ENCODE measurements at places on chromosomes 3 and 15.

GRCh38 chr3:190892395-190892902 is 30.0 kb upstream of the GMNC start:
- DNase-seq, result no peak

- DNase-seq, result no peak
These were observed 329.0 kb upstream of the SEMA6D start for GRCh38 chr15:47388299-47388698.

- no peak for DNase-seq
These were observed 24.9 kb downstream of the GYG1 start for GRCh38 chr3:149016242-149016641.

- DNase-seq, result no peak
These were observed 11.1 kb downstream of the ATP10A start for GRCh38 chr15:25852027-25852426.

- DNase-seq, result no peak
These were observed 63.5 kb downstream of the ITGB5 start for GRCh38 chr3:124823648-124824047.

- no peak for DNase-seq
These were observed 269.3 kb downstream of the TBL1XR1 start for GRCh38 chr3:176927706-176928581.

DNA sequence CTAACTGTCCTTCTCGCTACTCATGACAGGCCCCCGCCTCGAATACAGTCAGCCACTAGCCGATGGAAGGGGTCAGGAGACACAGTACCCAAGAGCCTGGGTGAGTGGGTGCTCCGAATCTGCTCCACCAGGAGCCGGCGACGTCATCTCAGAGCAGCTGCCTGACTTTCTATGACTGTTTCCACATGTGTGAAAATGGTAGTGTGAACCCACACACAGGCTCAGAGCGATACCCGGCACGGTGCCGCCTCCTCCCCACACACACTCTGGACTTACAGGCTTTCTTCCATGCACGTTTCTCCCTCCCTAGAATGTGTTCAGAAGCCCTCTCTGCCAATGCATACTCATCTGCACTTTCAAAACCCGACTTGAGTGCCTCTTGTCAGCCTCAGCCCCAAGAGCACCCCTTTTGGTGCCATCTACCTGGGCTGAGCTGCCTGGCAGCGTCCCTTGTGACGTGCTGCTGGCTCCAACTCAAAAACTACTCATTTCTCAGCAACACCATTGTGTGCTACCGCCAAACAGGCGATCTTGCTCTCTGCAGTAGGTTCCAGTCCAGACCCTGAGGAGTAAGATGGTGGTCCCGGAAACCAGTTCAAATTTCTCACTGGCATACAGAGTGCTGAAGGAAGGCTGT is 29.7 kb downstream of the VGLL4 start:
- DNase-seq, result no peak

DNA sequence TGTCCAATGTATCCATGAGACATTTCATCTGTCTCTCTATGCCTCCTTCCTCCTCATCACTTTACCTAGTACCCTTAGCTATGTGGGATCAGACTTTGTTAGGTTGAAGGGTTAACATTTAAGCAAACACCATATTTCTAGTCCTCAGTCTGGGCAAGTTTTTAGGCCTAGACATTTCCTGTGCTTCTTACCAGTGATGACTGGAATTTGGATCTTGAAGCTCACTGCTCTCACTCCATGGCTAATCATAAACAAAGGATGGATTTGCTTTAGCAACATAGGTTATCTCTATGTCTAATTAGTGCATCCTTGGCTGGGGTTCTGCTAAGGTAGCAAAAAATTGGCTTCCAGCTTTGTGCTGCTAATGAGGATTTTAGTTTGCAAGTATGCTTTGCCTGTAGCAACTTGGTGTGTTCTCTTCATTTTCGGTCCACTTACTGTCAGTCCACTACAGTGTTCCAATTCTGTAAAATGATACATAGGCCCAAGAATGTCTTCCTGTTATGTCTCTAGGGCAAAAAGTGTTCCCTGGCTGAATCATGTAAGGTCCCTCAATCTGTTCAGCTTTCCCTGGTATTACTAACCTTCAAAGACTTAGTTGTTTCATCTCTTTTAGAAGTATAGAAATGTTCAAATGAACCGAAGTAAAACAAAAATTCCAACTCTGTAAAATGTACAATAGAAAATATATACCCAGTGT is 615.4 kb downstream of the CADM2 start:
- no peak for DNase-seq

DNA sequence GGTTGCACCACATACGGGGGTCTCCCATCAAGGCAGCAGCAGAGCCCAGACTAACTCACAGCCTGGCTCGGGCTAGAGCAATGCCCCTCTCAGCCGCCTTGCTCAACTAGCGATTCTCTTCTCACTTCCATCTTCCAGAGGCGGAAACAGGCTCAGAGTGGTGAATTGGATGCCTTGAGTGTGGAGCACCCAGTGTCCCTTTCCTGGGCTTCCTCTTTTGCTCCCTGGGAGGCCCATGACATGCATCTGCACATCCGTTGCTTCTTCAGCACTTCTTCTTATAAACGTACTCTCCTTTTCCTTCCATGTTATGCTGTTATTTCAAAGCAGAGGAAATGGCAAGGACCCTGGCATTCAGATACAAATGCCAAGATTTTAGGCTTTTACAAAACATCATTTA is 2.1 kb upstream of the IQSEC1 start:
- no peak for DNase-seq

DNA sequence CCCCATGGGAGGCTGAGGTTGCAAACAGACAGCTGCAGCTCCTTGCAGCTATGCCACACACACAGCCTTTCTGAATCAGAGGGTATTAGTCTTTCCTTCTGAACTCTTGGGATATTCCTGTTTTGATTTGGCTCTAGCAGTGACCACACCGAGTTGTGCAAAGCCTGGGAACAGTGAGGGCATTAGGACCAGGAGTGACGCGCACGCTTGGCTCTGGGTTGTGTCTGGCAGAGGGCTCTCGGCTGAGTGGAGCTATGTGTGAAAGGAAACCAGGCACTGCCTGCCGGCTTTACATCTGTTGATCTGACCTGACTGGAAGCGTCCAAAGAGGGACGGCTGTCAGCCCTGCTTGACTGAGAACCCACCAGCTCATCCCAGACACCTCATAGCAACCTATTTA is at the start of gene GALNT15:
TSS of gene GALNT15 (plus strand) at position 292 of the 400 bp plus-strand sequence. CDS start 472 bp downstream, outside the sequence.
- peak; percentile 86 for DNase-seq

GRCh38 chr3:59611649-59612443 is 562.0 kb upstream of the CFAP20DC start:
- no peak for DNase-seq

All from ovary (tissue), 10 donors.